Activated CD4-positive, alpha-beta T cell treated with anti-CD3 and anti-CD28 coated beads for 48 hours (primary cell): ENCODE measurements at places on chromosomes 13 and 19.

DNA sequence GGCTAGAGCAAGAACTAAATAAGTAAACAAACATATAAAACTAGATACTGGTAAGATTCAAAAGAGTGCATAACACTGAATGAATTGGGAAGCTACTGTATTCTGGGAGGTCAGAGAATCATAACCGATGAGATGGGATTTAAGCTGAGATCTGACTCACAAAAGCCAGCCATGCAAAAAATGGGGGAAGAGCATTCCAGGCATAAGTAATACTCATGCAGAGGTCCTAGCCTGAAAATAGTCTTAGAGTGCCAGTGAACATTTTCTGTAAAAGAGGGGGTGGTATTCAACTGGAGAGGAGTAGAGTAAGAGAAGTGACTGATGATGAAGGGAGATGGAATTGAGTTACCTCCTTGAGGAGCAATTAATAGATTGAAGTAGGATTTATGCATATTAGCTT, 872.0 kb upstream of the GPC6 start:
- no peak for DNase-seq

GRCh38 chr13:98524391-98524790, 52.5 kb downstream of the STK24 start:
- DNase-seq, result no peak

- DNase-seq, result no peak
Observed at GRCh38 chr19:11506101-11506555, 489 bp upstream of the ZNF653 start.

- DNase-seq, result peak; percentile 74
Observed at GRCh38 chr19:18416778-18417249, 2.4 kb upstream of the SSBP4 start.

DNA sequence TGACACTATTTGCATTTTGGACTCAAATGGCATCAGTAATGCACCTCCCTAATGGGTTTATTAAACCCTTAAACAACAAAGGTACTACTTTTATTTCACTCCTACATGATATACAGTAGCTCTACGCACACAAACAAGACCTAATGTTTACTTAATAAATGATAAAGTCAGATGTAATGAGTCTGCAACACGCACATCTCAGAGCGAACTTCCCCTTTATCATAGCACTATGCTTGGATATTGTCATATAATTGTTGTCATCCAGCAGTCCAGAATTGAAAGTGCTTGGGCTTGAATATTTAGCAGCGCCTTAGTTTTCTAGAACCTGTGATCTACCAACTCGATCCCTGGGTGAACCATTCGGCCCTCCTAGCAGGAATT, 772 bp downstream of the PARP4 start:
- no peak for DNase-seq

- DNase-seq, result no peak
Observed at GRCh38 chr13:113849546-113849945, 14.3 kb downstream of the GAS6 start.

- no peak for DNase-seq
Observed at GRCh38 chr13:63567031-63567430, 2151.4 kb upstream of the PCDH20 start.

DNA sequence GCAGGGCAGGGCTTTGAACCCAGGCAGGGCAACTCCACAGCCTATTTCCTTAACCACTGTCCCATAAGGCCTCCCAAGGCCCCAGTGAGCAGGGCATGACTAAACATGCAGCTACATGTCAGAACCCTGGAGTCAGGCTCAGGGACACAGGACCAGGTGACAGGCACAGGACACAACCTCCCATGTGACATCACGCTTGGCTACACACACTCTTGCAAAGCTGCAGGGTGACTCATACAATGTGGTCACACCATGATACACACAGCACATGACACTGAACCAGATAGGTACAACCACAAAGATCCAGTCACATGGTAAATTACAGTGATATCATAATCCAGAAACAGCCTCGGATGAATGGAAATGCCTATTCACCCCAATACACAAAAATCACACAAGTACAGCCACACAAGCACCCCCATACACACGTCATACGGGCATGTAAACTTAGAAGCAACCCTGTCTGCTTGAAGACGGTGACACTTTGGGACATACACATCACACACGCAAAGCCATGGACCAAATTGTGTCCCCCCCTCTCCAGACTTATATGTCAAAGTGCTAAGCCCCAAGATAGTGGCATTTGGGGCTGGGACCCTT, 14.5 kb downstream of the KLK4 start:
- DNase-seq, result peak; percentile 54

GRCh38 chr19:54096617-54097106, 3.9 kb downstream of the OSCAR start:
- DNase-seq, result no peak

DNA sequence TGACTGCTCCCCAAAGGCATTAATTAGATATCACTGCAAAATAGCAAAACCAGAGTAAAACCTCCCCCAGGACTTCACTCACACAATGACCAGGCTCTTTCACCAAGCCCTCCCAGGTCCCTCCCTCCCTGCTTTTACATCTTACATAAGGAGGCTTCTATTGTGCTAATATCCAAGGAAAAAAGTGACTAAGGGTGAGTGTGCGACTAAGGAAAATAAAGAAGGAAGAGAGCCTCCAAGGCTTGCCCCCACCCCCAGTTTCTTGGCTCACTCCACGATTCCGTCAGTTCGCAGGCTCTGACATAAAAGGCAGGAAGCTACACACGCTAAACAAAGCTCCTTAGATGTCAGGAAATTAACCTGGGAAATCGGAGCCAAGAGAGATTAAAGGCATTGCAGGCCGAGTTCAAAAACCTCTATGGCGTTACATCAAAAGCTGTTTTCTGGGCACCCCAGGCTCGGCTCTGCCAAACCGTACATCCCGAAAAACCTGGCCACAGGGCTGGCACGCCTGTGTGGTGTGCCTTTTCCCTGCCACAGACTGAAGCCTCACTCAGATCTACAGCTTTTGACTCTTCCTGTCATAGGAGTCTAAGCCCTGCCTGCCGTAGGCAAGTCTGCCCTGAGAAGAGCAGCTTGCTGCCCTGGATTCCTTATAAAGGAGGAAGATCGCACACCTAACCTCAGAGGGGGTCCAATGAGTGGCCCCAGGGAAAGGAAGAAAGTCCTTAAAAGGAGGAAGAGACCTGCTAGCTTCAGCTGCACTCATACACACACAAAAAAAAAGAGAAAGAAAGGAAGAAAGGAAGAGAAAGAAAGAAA, 67.0 kb upstream of the SERP2 start:
- no peak for DNase-seq

- DNase-seq, result no peak
Observed at GRCh38 chr13:68214691-68215415, 984.7 kb upstream of the PCDH9 start.

DNA sequence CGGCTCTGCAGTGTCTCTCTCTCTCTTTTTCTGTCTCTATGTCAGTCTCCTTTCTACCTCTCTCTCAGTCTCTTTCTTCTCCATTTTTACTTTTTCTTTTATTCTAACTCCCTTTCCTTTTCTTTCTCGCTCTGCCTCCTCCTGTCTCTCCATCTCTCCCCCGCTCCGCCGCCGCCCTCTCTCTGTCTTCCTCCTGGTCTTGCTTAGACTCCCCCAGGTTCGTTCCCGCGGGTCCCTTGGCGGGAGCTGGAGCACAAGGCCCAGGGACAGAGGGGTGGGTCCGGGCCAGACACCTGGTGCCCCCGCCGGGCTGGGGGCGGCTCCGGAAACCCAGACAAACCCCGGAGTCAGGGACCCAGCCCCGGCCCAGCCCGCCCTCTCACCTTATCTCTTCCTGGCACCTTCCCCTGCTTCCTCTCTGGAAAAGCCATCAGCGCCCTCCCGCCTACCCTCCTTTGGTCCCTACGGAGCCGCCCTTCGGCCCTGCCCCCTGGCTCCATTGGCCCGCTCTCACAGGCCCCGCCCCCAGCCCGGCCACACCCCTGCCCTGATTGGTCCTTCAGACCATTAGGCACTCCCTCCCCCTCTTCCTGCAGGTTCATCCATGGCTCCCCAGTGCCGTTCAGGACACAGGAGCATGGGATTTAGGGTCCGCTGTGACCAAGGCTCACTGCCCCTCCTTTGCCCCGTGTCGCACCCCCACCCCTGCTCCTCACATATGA, 15.4 kb upstream of the NOP53 start:
- peak; percentile 87 for DNase-seq

GRCh38 chr13:51523082-51523518, 61.2 kb upstream of the WDFY2 start:
- peak; percentile 20 for DNase-seq

DNA sequence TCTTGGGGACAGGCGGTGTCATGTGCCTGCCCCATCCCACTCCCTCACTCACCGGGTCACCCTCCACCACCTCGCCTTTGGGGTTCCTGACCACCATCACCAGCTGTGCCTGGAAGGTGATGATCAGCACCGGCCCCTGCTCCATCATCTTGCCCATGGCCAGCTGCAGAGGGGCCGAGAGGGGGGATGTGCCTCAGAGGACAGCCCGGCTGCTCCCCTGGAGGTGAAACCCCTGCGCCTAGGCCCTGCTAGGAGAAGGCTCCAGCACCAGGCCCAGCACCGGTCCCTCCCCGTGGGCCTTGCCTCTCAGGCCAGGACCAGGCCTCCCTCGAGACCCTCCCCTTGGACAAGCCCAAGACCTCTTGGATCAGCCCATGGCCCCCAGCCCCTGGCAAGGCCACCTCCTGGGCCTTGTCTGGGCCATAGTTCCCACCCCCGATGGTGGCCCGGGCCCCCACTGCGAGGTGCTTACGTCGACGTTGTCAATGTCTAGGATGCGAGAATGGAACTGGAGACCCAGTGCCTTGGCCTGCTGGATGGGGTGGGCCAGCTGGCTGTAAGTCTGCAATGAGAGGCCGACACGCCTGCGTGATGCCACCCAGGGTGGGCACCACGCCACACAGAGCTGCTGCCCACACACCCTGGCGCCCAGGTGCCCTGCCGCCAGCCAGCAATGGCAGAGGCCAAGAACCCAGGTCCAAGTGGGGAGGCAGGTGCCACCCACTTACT, 1.8 kb upstream of the CTXN1 start:
- DNase-seq, result no peak
